Amniotic stem cell (primary cell): ENCODE measurements at places on chromosomes 6 and 20.

DNA sequence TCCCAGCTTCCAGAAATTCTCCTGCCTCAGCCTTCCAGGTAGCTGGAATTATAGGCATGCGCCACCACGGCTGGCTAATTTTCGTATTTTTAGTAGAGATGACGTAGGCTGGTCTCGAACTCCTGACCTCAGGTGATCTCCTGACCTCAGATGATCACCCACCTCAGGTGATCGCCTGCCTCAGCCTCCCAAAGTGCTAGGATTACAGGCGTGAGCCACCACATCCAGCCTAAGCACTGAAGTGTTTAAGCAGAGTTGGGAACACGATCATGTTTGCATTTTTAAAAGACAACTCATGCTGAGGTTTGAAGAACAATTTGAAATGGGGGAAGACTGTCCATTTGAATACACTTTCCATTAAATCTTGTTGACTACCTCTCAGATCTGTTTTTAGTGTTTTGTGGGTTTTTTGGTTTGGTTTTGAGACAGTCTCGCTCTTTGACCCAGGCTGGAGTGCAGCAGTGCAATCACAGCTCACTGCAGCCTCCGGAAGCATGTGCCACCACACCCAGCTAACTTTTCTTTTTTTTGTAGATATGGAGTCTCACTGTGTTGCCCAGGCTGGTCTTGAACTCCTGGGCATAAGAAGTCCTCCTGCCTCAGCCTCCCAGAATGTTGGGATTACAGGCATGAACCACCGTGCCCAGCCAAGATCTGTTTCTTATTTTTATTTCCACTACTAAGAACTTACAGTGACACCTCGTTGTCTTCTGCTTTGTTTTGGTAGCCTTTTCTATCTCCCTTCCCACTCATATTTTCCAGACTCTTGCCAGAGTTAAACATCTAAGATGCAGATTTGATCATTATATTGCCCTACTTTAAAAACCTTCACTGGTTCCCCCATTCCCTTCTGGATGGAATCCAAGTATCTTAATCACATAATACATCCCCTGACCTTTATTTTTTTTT is 5.5 kb downstream of the CASP8AP2 start:
- no peak for DNase-seq

DNA sequence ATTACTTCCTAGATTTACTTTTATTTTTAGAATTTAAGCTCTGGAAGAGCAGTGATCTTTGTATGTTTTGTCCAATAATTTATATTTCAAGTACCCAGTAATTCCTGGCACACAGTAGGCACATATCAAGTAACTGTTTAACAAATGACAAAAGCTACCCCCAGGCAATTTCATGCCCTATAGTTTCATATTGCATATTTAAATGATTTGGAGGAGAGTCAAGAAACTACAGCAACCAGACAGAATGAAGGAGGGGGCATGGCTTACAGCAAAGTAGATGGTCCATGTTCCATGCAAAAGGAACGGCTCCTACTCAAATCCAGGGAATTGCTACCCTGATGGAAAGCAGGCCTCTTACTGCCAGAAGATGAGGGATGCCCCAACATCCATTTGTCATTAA is 113.5 kb downstream of the ARHGAP18 start:
- no peak for DNase-seq

- DNase-seq: no peak
Measured at GRCh38 chr6:167469672-167470071, 144.8 kb downstream of the TTLL2 start.

DNA sequence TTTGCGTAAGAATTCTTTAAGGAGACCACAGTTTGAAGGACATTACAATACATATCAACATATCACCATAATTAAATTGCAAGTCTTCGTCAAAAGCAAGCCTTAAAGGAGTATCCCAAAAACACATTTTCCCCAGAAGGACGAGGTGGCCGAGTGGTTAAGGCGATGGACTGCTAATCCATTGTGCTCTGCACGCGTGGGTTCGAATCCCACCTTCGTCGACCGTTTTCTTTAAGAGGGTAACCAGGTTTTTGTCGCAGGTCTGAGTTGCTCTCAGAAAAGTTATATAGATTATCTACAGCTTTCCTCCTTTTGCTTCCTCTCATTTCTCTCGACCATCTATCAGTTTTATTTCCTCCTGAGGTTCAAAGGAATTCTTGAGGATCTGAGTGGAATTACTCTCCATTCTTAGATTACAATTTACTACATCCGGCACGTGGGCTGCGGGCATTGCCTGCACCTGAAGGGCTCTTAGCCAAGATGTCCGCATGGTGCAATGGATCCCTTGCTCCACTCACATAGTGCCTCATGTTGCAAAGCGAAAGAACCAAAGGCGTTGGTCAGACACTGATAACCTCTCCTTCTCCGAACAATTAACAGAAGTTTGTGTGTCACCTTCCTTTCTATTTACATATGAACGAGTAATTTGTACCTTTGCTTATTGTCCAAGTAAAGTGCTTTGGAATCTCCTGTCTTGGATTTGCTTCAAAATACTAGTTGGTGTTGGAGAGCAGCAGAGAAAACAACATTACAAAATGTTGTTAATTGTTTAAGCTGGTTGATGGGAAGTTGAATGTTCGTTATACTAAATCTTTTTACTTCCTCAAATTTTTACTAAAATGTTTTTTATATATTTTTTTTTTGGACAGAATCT is 14.0 kb downstream of the POM121L2 start:
- DNase-seq: no peak

DNA sequence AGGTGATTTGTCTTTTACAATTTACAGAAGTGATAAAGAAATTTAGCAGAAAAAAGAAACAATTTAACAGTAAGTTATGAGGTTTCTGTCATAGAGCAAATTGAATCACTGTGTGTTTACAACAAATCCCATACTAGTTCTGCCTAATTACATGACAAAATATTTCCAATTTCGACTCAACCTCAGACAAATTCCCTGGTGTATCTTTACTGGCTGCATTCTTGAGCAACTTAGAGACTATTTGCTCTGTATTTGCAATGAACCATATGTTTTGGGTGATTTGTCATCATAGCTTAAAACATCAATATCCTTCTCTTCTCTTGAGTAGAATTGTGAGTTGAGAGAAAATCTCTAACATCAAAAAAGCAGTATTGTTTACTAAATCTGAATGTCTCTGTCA is 128.7 kb downstream of the SIM1 start:
- no peak for DNase-seq

- DNase-seq: no peak
Measured at GRCh38 chr6:121999456-122000065, 399.9 kb upstream of the HSF2 start.

DNA sequence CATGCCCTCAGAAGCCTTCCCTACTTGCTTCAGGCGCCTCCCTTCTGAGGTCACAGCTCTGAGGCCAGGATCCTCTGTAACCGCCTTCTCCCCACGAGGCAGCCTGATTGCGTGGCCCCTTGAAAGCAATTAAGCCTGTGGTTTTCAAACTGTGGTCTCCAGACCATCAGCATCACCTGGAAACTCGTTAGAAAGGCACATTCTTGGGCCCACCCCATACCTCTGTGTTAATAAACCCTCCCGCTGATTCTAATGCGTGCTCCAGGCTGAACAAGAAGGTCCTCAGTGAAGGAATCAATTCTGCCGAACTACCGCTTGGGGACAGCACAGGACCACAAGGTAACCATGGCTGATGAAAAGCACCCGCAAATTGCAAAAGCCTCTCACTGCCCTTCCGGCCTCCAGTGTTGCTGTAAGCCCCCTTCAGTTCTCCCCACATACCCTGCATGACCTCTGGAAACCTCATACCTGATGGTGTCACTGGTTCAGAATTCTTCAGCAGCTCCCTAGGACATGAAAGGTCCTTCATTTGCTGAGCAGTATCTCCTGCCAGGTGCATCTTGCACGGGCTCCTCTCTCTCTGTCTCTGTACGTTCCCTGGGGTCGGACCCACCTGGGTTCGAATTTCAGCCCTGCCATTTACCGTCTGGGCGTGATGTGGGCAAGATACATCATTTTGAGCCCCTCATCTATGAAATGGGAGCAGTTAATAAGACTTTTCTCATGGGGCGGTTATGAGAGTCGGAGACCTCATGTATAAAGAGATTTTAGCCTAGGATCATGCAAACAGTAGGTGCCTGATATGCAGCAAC is 93.3 kb upstream of the RNF24 start:
- peak; percentile 73 for DNase-seq

DNA sequence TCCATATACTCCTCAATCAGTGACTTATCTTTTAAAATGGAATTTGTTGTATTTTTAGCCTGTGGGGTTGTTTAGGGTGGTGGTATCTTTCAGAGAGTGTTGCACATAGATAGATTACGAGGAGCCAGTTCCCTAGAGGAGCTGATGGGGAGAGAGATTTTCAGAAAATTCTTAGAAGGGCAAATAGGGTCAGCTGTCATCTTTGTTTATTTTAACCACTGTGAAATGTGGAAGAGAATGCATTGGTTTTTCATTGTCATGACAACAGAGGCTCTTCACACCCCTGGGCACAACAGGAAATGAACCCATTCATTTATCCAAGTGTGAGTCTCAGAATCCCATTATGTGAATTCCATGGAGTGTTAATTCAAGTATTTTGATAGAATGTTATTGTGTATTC is 188.4 kb downstream of the JARID2 start:
- DNase-seq: no peak

DNA sequence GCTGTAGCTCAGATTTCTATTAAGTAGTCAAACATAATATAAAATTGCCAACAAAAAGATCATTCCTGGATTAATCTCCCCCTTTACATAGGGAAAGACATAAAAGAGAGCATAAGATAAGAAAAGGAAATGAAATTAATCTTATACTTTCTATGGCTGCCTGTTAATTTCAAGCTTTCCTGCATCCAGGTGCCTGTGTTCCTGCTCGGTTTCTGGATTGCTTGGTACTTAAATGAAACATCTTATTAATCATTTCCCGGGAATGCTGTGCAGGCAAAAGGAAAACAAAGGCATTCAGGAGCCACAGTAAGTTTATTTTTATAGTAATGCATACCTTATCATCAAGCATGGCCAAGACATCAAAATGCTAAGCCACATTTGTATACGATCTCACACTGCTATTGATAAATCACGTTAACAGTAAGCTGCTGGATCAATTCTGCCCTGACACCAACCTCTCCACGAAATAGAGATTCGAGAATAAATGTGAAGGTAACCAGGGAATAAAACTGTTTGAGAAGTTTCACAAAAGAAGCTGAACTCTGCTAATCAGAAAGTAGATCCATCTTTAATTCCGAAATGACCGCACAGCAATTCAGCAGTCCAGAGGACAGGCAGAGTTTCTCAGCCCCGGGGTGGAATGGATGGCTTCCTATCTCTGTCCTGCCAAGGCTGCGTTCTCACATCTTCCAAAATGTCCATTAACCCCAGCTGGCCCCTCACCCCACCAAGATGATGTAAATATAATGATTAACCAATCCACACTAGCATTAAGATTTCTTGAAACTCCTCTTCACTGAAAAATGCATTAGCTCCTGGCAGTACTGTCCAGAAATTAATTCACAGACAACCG is 32.6 kb upstream of the APCDD1L start:
- DNase-seq: no peak

DNA sequence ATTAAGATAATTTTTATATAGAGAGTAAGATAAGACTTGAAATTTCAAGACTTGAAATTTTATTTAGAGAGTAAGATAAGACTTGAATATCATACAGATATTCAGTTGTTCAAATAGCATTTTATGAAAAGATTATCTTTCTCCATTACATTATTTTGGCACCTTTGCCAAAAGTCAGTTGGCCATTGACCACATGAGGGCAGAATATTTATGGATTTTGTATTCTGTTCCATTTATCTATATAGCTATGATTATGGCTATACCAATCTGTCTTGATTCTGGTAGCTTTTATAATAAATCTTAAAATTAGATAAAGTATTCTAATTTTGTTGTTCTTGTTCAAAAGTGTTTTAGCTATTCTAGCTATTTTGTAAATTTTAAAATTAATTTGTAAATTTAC is 537.9 kb upstream of the GJE1 start:
- no peak for DNase-seq

DNA sequence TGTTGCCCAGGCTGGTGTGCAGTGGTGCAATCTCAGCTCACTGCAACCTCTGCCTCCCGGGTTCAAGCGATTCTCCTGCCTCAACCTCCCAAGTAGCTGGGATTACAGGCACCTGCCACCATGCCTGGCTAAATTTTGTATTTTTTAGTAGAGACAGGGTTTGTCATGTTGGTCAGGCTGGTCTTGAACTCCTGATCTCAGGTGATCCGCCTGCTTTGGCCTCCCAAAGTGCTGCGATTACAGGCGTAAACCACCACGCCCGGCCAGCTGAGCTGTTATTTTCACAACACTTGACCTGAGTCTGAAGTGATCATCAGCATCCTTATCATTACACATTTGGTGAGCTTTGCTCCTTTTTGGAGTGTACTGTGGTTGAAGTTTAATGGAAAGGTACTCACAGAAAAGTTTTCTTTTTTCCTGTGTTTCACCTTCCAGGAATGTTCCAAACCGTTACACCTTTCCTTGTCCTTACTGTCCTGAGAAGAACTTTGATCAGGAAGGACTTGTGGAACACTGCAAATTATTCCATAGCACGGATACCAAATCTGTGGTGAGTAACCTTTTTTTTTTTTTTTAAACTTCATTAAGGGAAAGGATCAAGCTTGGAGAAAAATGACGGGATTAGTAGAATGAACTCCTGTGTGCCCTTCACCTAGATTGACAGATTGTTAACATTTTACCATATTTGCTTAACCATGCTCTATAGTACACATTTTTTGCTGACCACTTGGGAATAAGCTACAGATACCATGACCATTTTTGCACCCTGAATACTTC is 9.7 kb downstream of the RNF114 start:
- DNase-seq: no peak

- no peak for DNase-seq
Measured at GRCh38 chr20:47727170-47727880, 58.0 kb downstream of the SULF2 start.

DNA sequence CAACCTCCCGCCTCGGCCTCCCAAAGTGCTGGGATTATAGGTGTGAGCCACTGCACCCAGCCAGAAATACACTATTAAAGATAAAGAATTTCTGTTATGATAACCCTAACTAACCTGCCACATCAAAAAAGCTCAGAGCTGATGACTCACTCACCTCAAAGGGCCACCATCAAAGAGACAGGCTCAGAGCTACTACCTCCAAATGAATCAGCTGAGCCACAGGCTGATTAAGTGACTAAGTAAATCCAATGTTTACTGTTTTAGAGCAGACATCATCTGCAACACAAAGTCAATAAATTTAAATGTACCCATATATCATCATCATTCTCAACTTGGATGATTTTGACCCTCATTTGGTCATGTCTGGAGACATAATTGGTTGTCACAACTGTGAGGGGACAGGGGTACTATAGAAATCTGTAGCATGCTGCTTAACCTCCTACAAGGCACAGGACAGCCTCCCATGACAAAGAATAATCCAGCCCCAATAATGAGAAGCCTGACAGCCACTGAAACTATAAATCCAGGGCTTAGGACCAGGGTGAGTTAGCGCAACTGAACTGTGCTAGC is 106.5 kb downstream of the ATP9A start:
- no peak for DNase-seq

GRCh38 chr6:90068264-90068663 is 174.0 kb downstream of the GJA10 start:
- DNase-seq: no peak
